Anterior cingulate cortex (tissue), 58 donors: ENCODE measurements at places on chromosomes 1 and 21.

DNA sequence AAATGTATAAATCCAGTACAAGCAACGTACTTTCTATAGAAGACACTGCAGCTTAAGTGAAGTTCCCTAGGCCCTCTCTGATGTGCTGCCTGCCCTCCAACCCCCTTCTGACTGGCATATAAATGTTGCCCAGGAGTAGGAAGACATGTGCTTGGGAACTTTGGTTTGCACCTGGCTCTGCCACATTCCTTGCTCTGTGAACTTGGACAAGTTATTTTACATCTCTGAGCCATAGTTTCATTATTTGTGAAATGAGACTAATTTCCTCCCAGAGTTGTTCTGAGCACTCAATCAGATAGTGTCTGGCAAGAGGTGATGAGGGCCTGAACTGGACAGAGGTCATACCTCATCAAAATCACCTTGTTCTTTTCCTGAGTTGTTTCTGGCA lies 3.5 kb upstream of the PHC2 start:
- DNase-seq = no peak

GRCh38 chr1:200299571-200299970 lies 110.3 kb downstream of the ZNF281 start:
- no peak for DNase-seq

- no peak for DNase-seq
Measured at GRCh38 chr1:234702342-234703000, 92.5 kb upstream of the IRF2BP2 start.

DNA sequence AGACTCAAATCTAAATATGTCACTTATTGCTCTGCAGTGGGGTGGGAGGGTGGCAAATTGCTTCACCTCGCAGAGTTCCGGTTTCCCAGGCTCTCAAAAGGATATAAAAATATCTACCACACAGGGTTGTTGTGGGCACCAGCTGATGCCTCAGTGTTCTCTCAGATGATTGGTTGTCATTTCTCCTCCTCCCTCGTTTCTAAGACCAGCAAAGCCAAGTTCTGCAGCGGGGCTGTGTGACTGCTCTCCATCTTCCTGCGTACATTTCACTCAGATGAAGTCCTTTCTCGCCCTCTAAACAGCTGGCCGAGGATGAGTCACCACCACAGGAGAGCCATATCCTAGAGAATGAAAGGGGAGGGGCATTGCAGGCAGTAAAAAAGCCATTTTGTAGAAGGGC lies 35.0 kb upstream of the VWA5B1 start:
- peak; percentile 12 for DNase-seq

GRCh38 chr1:9183441-9183840 lies 51.1 kb upstream of the H6PD start:
- no peak for DNase-seq

DNA sequence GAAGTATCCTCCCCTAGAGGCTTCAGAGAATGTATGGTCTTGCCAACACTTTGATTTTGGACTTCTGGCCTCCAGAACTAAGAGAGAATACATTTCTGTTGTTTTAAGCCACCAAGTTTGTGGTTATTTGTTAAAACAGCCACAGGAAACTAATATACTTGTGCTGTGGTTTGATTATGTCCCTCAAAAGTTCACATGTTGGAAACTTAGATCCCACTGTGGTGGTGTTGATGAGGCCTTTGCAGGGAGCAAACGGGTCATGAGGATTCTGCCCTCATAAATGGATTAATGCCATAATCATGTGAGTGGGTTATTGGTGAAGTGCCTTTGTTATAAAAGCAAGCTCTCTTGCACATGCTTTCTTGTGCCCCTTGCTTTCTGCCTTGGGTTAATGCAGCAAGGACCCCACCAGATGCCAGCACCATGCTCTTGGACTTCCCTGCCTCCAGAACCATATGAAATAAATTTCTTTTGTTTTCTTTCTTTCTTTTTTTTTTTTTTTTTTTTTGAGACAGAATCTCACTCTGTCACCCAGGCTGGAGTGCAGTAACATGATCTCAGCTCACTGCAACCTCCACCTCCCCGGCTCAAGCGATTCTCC lies 157.3 kb downstream of the CLIC6 start:
- no peak for DNase-seq

GRCh38 chr1:11913291-11913690 lies 12.9 kb downstream of the KIAA2013 start:
- DNase-seq = no peak

GRCh38 chr1:202122639-202123335 lies at the start of gene GPR37L1:
Gene GPR37L1, plus strand, starts transcription at chr1:202122917. Its CDS starts 47 bp downstream, at chr1:202122964.
- DNase-seq = peak; percentile 81

- DNase-seq = no peak
Measured at GRCh38 chr1:212430416-212430815, 2.3 kb upstream of the NENF start.

DNA sequence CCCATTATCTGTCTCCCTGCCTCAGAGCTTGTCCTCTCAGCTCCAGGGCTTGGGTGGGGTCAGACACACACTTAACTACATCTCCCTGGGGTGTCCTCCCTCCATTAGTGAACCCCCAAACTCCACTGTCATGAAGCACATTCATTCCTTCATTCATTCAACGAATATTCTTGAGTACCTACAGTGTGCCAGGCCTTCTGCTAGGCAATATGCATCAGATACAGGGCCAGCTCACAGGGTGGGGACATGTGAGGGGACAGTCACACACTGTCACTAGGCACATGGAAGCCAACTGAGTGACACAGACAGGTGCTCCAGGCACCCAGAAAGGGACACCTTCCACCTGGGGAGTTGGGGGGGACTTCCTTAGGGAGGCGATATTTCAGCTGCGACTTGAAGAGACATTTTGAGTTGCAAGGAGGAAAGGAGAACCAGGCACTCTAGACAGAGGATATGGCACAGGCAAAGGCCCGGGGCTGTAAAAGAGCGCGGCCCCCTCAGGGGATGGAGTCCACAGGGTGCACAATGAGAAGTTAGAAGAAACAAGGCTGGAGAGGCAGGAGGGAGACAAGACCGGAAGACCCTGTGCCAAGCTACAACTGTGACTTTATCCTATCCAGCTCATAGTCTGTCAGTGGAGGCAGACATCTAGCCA lies 8.7 kb upstream of the S100A8 start:
- no peak for DNase-seq

DNA sequence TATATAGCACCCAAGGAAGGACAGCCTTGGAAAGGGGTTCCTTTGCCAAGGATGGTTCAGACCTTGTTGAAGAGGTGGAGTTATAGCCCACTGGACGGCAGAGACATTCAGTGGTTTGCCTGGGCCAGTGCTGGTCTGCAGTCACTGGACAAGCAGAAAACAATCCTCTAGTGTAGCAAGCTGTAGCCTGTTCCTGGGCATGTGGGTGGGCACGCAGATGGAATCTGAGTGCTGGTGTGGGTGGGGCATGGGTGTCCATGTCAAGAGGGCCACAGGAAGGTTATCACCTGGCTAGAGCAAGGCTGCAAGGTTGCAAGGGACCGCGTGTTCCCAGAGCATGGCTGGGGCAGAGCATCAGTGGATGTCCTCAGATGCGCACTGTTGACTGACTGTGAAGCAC lies 244.7 kb downstream of the PTPRU start:
- DNase-seq = no peak

DNA sequence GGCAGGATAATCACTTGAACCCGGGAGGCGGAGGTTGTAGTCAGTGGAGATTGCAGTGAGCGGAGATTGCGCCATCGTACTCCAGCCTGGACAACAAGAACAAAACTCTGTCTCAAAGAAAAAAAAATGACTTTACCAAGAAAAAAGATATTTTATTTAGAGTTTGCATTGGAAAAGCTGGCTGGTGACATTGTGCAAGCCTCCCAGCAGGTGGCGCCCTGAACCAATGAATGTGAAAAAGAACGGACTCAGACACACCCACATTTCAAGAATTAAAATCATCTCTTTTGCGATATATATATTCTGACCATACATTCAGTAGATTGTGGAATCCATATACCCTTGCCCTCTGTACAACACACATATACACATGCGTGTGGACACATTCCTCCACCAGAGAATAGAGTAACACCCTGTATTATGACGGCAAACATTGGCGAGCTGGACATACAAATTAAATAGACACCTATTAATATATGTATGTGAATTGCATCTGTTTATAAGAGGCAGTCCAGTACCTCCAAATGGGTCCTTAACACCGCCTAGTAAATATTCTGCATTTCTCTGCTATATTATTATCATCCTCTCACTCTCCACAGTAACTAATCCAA lies 39.0 kb upstream of the CADM3 start:
- DNase-seq = peak; percentile 59

DNA sequence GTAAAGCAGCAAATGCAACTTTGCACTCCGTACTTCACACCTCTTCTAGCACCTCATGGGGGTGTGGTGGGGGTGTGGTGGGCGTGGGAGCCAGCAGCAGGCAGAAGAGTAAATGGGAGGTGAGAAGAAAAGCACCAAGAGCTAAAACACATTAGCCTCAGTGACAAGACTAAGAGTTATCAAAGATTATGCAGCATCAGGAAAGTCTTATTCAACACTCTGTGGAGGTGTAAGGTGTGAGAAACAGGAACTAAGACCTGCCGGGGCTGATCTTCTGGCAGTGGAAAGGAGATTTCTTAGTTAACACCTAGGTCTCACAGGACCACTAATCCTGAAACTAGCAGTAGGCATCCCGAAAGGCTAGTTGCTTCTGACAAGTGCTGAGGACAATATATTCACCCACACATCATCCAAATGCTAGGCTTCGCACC lies 9.9 kb downstream of the TGFBR3 start:
- DNase-seq = no peak
